ENCODE measurements at places on chromosomes 5 and 9.

DNA sequence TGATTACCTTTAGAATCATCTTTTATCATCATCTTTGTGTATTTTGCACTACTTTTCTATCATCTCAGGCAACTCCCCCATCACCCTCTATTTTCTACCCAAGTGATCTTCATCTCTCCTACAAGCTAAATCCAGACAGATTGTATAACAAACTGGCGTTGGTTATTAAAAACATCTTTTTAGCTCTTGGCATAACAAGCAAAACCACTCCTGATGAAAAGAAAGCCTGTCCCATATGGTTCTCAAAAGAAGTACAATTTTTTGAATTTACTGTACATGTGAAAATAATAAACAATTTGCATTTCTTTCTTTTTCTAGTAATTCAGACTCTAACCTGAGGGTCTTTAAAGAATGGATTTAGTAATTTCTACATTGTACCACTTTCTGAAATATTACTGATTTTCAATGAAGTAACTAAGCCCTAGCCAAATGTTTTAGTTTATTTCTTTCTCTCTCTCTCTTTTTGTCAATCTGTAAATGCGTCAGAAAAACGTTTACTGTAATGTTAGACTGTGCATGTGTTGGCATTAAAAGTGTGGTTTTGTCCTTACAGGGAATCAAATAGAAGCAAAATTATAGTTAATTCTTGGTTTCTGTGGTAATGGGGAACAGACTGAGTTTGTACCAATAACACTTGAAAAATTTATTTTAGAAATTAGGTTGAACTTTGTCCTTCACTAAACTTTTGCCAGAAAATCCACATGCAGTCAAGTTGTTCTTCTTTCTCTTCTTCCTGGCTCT, 52.5 kb upstream of the RPS23 start:
- DNase-seq, result no peak

GRCh38 chr5:71839096-71839884, 120.2 kb downstream of the CARTPT start:
- DNase-seq, result no peak

DNA sequence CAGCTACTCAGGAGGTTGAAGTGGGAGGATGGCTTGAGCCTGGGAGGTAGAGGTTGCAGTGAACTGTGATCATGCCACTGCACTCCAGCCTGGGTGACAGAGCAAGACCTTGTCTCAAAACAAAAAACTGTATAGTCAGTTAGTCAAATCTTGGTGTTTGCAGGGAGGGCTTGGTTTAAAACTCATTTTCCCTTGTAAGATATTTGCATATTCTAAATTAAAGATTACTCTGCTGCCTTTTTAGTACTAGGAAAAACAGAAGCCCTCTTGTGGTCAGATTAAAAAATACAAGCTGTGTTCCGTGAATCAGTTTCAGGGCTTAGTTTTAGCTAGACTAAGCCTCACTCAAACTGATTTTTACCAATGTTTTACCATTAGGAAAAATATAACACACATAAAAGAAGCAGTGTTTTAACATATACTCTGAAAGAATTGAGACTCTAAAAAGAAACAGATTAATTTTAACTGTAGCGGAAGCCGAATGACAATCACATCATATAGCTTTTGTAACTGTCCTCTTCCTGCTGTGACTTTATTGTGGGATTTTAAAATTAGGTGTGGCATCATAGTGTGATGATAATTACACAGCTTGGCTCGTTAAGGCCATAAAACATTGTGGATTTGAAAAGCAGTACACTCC, 84.9 kb upstream of the BASP1 start:
- DNase-seq, result peak; percentile 53

GRCh38 chr5:64869419-64869818, 100.7 kb downstream of the CWC27 start:
- no peak for DNase-seq

- no peak for DNase-seq
These were observed 133.8 kb downstream of the MRPL36 start for GRCh38 chr5:1665803-1666202.

DNA sequence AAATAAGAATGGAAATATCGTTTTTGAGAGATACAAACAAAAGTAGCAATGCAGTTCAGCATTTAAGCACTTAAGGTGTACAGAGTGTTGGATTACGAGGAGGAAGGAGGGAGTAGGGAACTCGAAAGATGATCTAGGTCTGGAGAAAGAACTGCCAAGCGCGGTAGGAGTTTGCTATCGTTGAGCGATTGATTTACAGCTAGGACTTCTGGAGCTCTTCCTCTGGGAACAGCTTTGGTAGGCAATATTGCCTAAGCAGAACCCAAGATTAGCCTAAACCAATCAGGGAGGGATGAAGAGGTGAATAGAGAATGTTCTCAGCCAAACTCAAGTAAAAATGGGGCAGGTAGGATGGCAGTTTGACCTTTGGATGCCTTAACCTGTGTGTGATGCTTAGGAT, 965 bp downstream of the CLTA start:
- no peak for DNase-seq

DNA sequence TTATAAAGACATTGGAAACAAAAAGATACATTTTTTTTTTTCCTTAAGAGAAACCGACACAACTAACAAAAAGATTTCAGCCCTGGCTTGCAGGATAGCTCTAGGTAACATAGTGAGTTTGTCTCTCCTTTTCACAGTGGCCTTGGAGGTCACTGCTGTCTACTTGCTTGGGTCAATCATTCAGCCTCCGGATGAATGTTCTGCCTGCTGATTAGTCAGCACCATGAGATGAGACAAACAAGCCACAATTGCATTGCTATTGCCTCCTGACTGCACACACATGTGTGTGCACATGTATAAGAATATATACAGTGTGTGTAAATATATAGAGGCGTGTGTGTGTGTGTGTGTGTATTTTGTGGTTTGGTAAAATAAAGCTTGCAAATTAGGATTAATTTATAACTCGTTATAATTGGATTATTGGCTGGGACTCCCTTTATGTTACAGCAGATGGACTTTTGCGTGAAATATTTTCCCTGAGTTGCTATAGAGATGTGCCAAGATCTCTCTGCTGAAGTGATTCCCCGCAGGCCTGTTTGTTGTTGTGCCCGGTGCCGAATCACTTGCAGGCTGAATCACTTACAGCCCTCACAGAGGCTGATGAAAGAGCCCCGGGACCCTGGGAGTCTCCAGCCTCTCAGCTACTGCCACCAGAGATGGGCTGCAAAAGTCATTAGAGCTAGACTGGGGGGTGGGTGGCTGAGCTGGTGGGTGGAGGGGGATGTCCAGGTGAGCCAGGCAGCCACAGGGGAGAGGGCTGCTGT, 161.2 kb downstream of the FGF18 start:
- DNase-seq, result no peak

DNA sequence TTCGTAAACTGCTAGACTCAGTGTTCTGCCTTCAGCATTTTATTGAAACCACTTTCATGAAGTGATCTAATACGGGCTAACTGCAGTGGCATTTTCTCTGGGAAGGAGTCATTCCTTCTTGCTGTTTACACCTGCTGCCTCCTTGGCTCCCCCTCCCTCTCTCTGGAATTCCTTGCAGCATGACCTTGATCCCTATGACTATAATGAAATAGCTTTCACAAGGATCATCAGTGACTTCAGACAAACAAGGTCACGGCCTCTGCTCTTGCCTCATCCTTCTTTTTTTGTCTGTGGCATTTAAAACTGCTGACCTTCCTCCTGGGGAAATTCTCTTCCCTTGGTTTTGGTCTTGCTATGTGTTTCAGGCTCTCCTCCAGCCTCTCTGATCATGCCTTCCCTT, 90.2 kb downstream of the ZNF462 start:
- DNase-seq, result no peak

GRCh38 chr9:108300306-108301287, 555.2 kb downstream of the ACTL7B start:
- no peak for DNase-seq

DNA sequence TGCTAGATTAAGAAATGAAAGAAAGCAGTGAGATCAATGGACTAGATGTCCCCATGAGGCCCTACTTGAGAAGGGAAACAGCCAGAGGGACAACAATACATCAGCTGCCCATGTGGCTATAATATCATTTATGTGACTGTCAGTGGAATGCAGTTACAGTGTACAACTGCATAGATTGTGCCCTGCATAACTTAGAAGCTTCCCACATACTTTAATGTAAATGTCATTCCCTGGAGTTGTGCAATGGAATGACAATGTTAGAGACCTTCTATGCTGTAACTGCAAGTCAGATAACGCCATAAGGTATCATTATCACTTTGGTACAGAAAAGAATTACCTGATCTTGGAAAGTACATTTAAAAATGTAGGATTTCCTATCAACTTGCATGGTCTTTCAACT, 67.4 kb downstream of the FBN2 start:
- no peak for DNase-seq

DNA sequence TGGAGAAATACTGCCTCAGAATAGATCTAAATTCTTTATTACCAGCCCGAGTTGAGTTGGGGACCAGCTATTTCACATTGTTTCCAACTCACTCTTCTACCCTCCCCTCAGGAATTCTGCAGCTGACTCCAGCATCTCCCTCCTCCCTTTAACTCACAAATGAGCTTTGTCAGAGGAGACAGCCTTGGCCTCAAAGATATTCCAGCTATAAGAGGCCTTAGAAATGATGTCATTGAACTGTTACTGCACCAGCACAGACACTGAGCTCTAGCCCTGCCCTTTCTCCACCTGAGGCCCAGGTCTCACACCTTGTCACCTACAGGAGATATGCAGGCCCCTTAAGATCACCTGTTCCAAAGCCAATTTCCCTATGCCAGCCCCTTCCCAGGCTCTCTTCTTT, 78.4 kb upstream of the ATP10B start:
- DNase-seq, result no peak

DNA sequence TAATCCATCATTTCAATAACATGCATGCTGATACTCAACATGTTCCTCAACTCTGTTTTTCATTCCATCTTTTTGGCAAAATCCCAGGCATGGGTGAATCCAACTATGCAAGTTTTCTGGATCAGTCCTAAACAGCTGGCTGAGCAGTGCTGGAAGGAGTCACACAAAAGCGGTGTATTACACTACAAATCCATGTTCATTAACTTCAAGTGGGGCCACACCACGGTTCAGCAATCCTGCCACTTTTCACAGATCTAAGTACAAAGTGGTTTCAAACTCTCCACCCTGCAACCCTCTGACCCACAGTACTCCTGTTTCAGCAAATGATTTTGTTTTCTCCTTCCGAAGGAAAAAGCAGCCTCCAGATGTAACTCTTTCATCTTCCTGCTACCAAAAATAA, 222.5 kb downstream of the EPB41L4A start:
- DNase-seq, result no peak

- DNase-seq, result no peak
These were observed 109.9 kb downstream of the CACNA1B start for GRCh38 chr9:137987244-137988030.

GRCh38 chr5:64144425-64145215, 21.0 kb upstream of the RNF180 start:
- no peak for DNase-seq

- no peak for DNase-seq
These were observed 68.7 kb downstream of the ACTL7B start for GRCh38 chr9:108786901-108787689.

Data from germinal center (tissue), 1 donor.